Kidney (tissue), 22 donors: ENCODE measurements at places on chromosomes 2 and 18. TPM values are rescaled to one million over a fixed set of nuclear protein-coding genes. Genes with fewer than 3 reads are reported as not detected.

GRCh38 chr2:189465478-189465877 lies 24.2 kb downstream of the WDR75 start:
- DNase-seq, result no peak

GRCh38 chr2:159128191-159128590 lies 158.3 kb downstream of the WDSUB1 start:
- DNase-seq, result no peak

- DNase-seq, result peak; percentile 91
Measured at GRCh38 chr2:218387369-218388194, 5.5 kb downstream of the SLC11A1 start.

DNA sequence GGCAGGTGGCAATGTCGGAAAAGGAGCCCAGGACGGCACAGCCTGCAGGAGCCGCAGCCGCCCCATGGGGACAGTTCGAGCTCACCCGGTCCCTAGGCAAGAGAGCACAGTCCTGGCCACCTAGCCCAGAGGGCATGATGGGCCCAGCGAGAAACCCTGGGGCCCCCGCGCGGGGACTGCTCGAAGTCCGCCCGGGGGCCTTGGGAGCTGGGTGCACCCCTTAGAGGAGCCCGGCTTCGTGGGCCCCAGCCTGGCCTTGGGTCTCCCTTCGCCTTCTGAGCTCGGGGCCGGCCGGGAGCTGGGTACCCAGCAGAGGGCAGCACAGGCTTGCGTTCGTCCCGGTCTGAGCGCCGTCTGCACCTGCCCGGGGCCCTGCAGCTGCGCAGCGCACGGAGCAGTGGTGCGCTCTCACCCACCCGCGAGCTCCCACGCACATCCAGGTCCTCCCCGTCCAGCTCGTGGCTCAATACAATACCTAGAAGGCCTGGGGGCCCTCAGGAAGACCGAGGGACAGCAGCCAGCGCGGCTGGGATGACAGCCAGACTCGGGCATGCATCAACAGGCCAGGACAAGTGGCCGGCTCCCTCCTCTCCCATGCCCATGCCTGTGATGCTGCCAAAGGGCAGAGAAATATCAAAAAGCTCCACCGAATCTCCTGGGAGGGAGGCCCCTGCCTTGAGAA lies 96.2 kb upstream of the ZNF532 start:
- peak; percentile 84 for DNase-seq

GRCh38 chr2:43519643-43520221 lies 76.1 kb downstream of the THADA start:
- no peak for DNase-seq

DNA sequence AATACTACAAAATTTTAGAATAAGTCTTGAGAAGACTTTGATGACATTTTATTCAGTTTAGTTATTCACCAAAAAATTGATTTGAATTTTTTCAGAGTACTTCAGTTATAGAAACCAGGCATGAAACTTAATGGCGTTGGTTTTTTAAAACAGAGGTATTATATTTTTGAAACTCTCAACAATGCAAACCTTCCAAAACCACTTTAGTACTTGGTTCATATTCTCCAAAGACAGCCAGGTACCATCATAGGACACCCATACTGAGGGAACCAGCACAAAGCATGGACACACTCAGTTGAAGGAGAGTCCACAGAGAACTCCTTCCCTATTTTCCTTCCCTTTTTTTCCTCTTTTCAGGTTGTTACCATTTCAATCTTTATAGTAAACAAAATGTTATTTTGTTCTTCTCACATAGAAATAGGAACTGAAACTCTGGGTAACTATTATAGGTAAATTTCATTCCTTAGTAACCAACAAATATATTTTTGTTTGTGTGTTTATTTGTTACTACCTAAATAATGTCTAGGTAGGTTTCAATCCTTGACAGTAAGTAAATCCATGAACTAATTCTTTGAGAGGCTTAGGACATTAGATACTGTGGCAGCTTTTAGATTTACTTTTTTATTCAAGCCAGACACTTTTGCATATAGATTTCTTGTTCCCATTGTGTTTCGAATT lies 95.8 kb downstream of the TMEFF2 start:
- DNase-seq, result no peak

- no peak for DNase-seq
Measured at GRCh38 chr2:233076749-233077148, 16.6 kb downstream of the INPP5D start.

- DNase-seq, result peak; percentile 40
Measured at GRCh38 chr2:30732376-30732775, 74.9 kb downstream of the CAPN13 start.

- DNase-seq, result no peak
Measured at GRCh38 chr2:182682210-182682609, 33.8 kb upstream of the DNAJC10 start.

DNA sequence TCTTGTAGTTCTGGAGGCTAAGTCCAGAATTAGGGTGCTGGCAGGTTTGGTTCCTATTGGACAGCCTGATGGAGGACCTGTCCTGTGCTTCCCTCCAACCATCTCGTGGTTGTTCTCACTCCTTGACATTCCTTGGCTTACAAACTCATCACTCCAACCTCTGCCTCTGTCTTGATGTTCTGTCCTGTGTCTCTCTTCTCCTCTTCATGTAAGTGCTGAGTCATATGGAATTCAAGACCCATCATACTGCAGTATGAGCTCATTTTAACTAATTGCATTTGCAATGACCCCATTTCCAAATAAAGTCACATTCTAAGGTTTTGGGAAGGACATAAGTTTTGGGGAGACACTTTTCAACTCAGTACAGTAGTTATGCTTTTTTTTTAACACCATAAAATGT lies 374.7 kb downstream of the TRIB2 start:
- no peak for DNase-seq

GRCh38 chr18:33440060-33441043 lies at the start of gene CCDC178:
TSS of gene CCDC178 (minus strand) at chr18:33440721. CDS start at chr18:33412088, 28,633 bp downstream.
- DNase-seq, result peak; percentile 72

GRCh38 chr18:61448316-61448715 lies 115.1 kb downstream of the CDH20 start:
- DNase-seq, result no peak

DNA sequence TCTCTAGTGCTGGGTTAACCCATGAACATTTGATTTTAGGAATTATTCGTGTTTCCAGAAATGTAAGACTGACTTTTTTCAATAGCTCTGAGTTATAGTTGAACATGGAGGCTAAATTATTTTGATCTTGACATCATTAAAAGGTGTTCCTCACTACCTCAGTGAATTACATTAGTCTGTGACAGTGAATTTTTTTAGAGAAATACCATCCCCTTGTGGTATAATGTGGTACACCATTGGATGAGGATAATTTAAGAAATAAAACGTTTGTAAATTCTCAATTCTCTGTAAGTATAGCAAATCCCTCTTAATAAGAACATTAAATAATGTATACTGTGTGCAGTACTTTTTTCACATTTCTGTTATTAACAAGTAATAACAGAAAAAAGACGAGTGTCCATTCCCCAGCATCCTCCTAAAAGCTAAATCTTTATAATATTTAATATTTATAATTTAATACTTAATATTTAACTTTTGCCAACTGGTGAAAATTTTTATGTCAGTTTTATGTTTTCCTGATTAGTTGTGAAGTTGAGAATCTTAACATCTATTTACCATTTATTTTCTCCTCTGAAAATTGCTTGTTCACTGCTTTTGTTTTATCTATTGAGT lies 70.3 kb upstream of the CWC22 start:
- DNase-seq, result no peak

GRCh38 chr2:58875436-58875835 lies 634.3 kb upstream of the FANCL start:
- DNase-seq, result no peak

DNA sequence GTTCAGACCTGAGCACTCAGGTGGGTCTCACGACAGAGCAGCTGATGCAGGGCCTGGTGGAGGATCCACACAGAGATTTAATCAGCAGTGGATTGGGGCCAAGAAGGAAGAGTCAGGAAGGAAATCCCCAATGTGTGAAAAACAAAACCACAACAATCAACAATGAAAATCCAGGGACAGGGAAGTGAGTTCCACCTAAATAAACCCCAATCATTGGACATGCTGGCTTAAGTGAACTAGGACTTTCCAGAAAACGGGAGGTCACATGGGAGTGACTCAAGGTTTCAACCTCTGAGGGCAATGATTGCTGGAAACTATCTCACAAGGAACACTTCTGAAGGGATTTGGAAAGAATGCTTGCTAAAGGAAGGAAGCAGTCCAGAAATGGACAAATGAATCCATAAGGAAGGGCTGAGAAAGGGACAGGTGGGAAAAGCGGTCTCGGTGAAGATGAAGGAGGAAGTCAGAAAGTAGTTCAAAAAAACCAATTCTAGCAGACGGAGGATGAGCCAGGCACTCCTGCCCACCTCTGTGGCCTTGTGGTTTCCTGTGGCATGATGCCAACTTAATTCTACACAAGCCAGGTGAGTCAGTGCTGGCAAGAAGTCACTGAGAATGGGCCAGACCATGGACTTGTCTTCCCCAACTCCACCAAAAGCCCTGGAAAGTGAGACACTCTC lies 15.4 kb upstream of the XDH start:
- DNase-seq, result no peak

- DNase-seq, result no peak
Measured at GRCh38 chr2:23565374-23565773, 180.4 kb downstream of the KLHL29 start.

DNA sequence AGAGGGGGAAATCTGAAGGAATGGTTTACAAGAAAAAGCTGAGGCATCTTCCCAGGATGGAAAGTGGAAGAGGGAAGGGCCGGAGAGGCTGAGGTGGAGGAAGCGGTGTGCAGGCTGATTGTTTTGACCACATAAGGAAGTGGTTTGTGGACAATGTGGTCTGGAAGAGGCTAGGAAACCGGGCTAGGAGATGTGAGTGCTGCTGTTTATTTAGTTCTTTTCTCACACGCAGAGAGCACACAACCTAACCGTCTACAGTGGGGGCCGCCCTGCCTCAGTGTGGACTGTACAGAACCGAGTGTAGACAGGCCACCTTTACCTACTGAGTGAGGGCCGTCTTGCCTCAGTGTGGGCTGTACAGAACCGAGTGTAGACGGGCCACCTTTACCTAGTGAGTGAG lies 251.7 kb upstream of the PXDN start:
- no peak for DNase-seq

- no peak for DNase-seq
Measured at GRCh38 chr2:60899230-60899891, 18.0 kb downstream of the REL start.

DNA sequence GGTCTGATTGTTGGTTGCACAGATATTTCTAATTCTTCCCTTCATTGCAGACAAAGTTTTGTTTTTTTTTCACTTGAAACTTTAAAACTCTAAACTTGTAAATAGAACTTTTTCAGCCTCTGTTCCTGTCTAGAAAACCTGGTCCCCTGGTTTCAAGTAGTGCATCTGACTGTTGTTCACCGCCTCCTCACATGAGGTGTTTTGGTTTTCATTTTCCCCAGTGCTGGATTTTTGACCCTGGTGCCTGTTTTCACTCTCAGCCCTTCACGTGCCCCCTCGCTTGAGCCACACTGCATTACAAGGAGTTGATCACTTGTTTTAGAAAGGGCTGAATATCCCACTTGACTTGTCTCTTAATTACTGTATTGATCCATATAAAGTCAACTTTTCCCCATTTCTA lies 100.1 kb downstream of the TMEM185B start:
- no peak for DNase-seq

GRCh38 chr2:122863532-122863931 lies 1108.1 kb downstream of the TSN start:
- no peak for DNase-seq

- DNase-seq, result no peak
Measured at GRCh38 chr2:149090706-149091105, 52.2 kb downstream of the LYPD6B start.

GRCh38 chr18:28594034-28594433 lies 417.1 kb upstream of the CDH2 start:
- DNase-seq, result no peak

GRCh38 chr2:147297820-147298219 lies 547.0 kb upstream of the ACVR2A start:
- DNase-seq, result no peak

GRCh38 chr2:118387509-118387908 lies 299.2 kb downstream of the INSIG2 start:
- no peak for DNase-seq

GRCh38 chr2:98459496-98460175 lies 15.0 kb downstream of the INPP4A start:
- DNase-seq, result no peak

DNA sequence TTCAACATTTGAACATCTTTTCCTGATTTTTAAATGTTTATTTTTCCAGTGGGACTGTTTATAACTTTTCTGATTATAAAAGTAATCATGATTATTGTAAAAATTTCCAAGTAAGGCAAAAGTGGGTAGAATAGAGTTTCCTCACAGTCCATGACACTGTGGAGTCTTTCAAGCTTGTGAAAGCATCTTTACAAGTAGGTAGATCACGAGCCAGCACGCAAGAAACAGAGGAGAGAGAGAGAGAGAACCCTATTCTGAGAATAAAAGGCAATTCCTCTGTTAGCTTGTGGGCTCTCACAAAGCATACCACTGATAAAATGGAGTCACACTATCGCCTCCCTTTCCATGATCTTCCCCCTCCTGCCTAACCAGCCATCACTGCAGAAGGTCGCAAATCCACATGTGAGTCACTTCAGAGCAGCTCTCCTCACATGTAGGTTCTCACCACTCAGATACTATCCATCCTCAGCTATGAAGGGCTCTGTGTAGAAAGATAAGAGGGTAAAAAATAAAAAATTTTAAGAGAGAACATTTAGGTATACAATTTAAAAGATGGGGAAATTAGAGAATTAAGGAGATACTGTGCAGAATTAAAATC lies 40.3 kb downstream of the AAK1 start:
- DNase-seq, result no peak

DNA sequence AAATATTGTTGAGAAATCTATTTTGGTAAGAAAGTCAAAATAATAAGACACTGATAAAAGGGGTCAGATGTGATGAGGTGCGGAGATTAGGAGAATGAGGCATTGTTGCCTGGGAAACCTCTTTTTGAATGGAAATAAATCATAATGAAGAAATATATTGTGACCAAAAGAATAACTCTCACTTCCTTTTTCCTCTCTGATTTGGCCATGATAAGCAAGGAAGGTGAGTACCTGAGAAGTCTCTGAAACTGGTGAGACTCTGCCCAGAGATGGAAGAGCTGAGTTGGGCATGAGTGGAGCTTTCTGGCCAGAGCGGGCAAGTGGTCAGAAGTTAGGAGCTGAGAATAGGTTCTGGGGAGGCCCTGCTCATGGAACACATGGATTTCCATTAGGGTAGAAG lies 11.8 kb downstream of the LAMA3 start:
- no peak for DNase-seq

ASXL3 gene
- 0.71 TPM for polyA plus RNA-seq

SLC4A1AP gene
- polyA plus RNA-seq, result 19.1 TPM

TRPM8 gene
- polyA plus RNA-seq, result not detected

ALPI gene
- 0.49 TPM for polyA plus RNA-seq

CPLX4 gene
- polyA plus RNA-seq, result not detected

FAM110C gene
- 8.3 TPM for polyA plus RNA-seq

GPAT2 gene
- 1.1 TPM for polyA plus RNA-seq

IL1R2 gene
- polyA plus RNA-seq, result 11.2 TPM

CPO gene
- 0.90 TPM for polyA plus RNA-seq

IL1RN gene
- polyA plus RNA-seq, result 1.3 TPM

EML6 gene
- polyA plus RNA-seq, result 1.7 TPM

CIB4 gene
- not detected for polyA plus RNA-seq

TUBA4A gene
- polyA plus RNA-seq, result 156 TPM

RAB31 gene
- polyA plus RNA-seq, result 17.3 TPM

TRIM43 gene
- not detected for polyA plus RNA-seq

GPR75 gene
- 0.17 TPM for polyA plus RNA-seq
